Stimulated activated CD8-positive, alpha-beta memory T cell treated with anti-CD3 and anti-CD28 coated beads, Interleukin-15, amount 100 ng/mL, for 48 hours (primary cell): ENCODE measurements at places on chromosomes 6 and 20.

- no peak for DNase-seq
Observed at GRCh38 chr20:60090631-60091030, 132.4 kb downstream of the CDH26 start.

DNA sequence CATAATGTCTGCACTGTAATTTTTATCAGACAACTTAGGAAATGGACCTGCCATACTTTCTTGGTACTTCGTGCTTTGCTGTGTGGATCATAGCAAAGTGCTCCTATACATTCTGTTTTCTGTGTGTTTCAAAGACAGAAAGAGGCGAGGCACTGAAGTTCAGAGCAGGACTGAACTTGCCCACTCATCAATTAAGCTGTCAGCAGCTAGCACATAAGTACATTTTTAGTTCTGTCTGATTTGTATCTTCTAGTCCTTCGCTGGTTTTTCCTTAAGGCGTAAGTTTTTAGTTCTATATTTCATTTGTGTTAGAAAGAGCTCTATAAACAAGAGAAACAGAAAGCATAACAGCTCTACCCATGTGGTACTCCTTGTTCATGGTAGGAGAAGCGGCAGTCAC lies 42.1 kb downstream of the MAP3K4 start:
- DNase-seq = no peak

GRCh38 chr6:133568970-133569889 lies 319.7 kb upstream of the TCF21 start:
- DNase-seq = peak; percentile 4

DNA sequence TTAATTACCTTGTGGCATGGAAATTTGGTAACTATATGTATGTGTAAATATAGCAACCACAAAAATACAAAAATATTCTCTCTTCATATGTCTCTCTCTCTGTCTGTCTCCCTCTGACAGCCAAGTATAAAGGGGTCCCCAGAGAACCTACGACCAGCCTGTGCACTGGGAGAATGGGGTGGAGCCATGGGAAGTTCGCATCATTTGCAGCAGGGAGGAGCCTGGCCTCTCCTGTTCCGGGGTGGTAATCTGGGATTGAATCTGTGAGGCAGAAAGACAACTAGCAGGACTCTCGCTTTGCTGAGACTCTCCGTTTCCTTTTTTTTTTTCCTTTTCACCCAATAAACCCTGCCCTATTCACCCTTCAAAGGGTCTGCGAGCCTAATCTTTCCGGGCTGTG lies 1109.1 kb downstream of the HACE1 start:
- no peak for DNase-seq

DNA sequence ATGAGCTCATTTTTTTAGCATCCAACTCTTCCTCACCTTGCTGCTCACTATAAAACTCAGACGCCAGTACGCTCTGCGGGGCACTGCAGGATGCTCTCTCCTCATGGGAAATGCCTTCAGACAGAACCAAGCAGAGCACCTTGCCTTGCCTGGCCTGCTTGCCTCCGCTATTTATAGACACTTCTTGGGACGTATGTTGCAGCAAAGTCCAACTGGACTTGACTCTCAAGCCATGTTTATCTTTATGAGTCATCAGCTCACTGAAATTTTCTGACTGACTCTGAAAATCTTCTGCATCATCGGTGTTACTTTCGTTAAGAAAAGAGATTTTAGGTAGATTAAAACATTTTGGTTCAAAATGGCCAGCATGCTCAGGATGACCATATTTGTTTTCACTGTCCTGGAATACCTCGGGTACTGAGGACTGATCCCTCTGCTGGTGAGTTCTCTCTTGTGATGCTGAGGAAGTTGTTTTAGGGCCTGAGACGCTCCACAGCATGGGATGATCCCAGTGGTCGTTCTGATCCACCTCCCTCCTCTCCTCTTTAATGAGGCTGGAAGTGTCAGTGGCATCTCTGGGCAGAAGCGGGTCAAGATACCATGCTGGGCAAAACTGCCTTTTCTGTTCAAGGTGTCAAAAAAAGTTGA lies 204.5 kb downstream of the KIF16B start:
- DNase-seq = no peak

DNA sequence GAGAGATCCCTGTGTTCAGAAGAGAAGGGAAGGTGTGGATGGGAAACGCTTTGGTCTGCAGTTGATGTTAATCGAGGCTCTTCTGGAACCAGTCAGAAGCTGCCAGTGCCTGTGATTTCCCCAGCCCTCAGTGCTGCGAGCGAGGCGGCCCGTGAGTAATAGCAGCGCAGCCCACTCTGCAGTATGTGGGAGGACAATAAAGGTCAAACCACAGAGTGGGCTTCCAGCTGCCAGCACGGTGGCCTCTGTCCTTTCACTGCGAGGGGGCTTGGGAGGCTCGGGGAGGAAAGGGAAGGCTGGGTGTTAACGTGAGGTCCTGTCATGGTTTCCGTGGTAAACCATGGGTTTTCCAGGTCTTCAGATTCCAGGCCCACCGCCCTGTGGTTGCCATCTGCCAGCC lies 32.3 kb upstream of the TAGAP start:
- peak; percentile 73 for DNase-seq

DNA sequence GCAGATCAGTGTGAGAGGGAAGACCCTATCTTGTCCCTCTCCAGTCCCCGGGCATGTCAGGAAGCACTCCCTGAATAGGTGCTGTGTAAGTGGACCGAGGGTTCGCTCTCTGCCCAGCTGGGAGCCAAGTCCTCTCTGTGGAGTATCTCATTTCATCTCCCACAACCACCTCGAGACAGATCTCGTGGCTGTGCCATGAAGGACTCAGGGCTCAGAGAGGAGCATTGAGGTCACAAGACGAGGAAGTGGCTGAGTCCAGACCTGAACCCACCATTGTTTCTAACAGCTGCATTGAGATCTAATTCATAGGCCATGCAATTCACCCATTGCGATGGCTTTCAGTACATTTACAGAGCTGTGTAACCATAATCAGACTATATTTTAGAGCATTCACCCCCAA lies 34.7 kb upstream of the STX16 start:
- no peak for DNase-seq

GRCh38 chr6:121760745-121761144 lies 325.3 kb downstream of the GJA1 start:
- DNase-seq = no peak

DNA sequence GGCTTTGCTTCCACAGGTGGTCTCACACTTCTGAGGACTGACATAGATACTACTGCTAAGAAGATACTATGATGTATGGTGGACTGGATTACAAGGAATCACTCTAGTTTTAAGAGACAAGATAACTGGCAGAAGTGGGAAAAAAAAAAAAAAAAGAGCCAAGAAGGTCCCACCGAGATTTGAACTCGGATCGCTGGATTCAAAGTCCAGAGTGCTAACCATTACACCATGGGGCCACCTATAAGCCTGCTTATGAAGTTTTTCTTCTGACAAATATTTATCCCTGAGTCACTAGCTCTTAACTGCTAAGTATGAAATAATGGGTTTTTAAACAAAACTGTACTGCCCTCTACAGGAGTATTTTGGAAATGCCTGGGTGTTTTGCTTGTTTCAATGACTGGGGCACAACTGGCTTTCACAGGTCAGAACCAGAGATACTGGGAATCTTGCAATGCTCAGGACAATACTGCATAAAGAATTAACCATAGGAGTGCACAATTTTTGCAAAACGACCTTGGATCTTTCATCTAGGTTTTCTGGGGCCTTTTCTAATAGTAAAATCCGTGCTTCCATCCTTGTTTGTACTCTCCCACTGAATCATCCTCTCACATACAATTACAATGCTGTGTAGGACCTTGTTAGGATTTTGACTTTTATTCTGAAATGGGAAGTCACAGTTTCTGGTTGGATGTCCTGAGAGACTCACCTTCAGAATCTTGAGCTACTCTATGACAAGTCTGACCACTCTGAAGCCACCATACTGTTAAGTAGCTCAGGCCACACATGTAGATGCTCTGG lies 116.3 kb downstream of the OR2B2 start:
- DNase-seq = no peak

- no peak for DNase-seq
Observed at GRCh38 chr6:46095251-46095650, 34.5 kb upstream of the ENPP4 start.

DNA sequence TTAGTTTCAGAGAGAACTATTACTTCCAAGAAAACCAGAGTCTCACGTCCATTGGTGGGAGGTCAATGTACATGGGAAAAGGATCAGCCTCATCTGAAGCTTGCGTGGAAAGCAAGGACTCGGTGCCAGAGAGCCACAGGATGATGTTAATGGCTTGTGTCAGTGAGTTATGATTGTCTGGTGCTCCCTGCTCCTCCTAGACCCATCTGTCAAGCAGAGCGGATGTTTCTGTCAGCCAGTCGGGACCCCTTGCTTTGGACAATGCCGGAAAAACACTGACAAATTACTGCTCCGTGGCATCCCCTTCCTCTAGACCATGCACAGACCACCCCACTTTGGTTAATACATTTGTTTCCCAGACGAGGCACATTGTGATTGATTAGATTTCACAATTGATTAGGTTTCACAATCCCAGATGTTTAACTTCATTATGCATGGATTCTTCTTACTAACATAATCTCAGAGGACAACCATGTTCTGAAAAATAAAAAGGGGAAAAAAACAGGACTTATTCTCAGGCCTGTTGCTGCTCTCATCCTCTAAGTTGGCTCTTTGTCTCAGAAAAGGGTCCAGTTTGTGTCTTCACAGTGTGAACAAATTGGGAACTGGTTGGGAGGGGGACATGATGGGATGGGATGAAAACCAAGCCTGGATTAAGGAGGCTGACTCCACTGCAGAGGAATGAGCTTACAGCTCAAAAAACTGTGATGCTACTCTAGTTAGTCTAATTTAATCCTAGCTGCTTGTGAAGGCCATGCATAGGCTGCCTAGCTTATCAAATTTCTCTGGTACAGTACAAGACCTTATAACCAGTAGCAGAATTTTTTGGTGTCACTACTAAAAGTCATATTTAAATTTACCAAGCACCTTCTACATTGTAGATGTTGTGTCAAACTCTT lies 51.9 kb downstream of the UNC5CL start:
- no peak for DNase-seq

DNA sequence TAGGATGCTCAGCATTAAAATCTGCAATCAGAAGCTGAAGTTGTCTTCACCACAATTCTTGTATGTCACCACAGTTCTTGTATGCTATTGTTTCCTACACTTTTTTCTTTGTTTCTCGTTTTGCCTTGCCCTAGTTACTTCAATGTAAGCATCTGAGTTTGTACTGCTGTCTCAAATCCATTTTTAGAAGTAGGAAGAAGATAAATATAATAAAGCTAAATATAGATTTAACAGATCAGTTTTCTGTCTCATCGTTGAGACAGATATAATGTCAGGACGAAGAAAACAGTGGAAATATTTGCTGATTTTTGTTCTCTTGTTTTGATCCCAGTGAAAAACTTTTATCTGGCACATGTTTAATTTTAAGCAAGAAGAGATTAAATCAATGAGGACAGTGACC lies 318.0 kb downstream of the QKI start:
- no peak for DNase-seq

- no peak for DNase-seq
Observed at GRCh38 chr20:44805979-44806620, 4.2 kb downstream of the RIMS4 start.

DNA sequence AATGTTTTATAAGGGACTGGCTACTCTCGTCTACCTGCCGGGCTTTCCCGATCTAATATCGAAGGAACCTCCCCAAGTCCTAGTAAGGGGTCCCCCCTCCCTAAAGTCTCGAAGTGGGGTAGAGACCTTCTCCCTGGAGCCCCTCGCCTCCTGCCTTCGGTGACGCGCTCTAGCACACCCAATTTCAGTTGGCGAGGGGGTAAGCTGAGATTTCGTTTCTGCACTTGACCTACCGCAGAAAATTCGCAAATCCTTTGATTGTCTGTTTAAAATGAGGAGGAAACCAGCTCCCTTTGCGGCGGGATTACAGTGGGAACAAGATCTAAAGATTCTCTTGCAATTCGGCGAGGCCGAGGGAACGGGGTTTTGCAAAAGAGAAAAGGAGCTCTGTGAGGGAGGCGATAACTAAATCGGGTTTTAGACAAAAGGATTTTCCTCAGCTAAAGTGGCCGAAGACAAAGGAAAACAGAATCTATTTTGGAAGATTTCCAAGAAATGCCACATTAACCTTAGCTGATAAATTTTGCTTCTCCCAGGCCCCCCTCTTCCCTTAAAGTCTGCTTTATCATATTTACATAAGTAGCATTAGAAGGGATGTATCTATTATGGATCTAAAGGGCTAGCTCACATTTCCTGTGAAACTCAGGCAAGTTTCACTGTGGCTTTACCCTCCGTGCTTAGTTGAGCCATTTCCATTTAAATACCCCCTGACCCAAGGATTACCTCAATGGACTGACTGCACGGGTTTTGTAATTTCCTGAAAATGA lies 8.4 kb downstream of the SIM1 start:
- DNase-seq = no peak

GRCh38 chr6:132246632-132247270 lies 154.5 kb downstream of the MOXD1 start:
- no peak for DNase-seq
